Temporal lobe (tissue), 4 donors: ENCODE measurements at places on chromosomes 4 and X. TPM values are rescaled to one million over a fixed set of nuclear protein-coding genes. Genes with fewer than 3 reads are reported as not detected.

Gene PHKA1
- 2.7 TPM for total RNA-seq

Gene NUP62CL
- 0.74 TPM for total RNA-seq

Gene TRIM2
- 744 TPM for total RNA-seq

Gene ZNF732
- total RNA-seq = 0.49 TPM

Gene RAI2
- 3.4 TPM for total RNA-seq

Gene TMLHE
- 19.9 TPM for total RNA-seq

Gene TECRL
- total RNA-seq = not detected

Gene IL1RAPL2
- total RNA-seq = 10.8 TPM

Gene TMPRSS11F
- total RNA-seq = not detected

Gene SRPK3
- 0.25 TPM for total RNA-seq

Gene ARMCX4
- 11.8 TPM for total RNA-seq

Gene ZMAT1
- 12.5 TPM for total RNA-seq

Gene DMD
- 49.4 TPM for total RNA-seq

Gene CXCR3
- not detected for total RNA-seq
